ENCODE measurements at places on chromosomes 4 and X. TPM values are rescaled to one million over a fixed set of nuclear protein-coding genes. Genes with fewer than 3 reads are reported as not detected.

DNA sequence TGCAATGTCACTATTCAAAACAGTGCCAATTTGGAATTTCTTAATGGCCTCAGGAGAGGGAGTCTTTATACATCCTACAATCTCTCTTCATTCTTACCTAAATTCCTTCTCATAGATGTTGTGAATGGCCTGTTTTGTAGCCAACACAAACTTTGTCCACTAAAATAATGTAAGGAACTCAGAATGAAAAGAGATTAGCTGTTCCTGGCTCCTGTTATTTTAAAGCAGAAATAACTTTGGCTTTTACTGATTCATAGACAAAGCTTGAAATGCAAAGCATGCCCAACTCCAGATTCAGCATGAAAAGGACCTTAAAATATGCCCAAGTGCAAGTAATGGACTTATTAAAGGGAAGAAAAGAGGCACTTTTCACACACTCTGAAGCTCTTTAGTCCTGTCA is 146.0 kb upstream of the GPC4 start:
- DNase-seq, result no peak

Gene MAGED1
- 122 TPM for total RNA-seq

DNA sequence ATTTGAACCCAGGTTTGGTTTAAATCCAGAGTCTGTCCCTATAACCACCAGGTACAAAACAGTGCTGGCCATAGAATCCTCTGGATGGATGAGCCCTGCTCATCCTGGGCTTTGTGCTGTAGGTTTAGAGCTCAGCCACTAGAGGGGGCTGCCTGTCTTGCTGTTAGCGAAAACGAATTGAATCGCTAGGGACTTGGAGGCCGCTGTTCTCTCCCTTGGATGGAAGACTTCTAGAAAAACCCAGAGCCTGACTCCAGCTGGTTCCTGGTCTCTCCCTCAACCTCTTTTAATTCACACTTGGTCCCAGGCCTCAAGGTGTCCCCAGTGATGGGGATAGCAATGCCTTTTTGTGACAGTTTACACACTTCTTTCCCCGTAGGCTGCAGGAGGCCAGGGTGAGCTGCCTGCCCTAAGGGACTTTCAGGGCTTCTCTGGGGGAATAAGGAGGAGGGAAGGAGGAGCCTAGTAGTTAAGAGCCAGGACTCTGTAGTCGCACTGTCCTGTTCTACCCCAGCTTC is 8.7 kb downstream of the RIPPLY1 start:
- DNase-seq, result peak; percentile 68

Gene VEGFD
- 0.26 TPM for total RNA-seq

GRCh38 chr4:108337923-108338322 is 169.2 kb upstream of the LEF1 start:
- DNase-seq, result no peak

GRCh38 chr4:102761296-102761701 is 531 bp upstream of the MANBA start:
- DNase-seq, result no peak

GRCh38 chr4:726838-727237 is 21.2 kb downstream of the PCGF3 start:
- DNase-seq, result no peak

Gene GNRHR
- not detected for total RNA-seq

Gene MYOZ2
- not detected for total RNA-seq

Gene MAOA
- 23.3 TPM for total RNA-seq

DNA sequence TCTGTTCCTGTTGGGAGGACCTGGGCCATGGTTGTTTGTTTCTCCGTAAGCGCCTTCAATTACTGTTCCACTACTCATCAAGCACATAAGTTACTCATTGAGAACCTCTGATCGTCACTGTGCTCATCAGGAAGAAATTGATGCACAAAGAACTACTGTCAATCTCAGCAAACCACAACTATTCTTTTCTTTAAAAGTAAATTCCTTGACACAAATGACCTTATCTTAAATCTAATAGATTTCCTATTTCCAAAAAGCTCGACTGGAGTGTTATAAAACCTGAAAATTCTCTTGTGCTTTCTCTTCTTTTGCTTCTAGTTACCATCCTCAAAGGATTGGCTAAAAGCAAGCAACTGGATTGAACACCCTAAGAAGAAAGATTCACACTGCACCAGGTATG is at the start of gene MUC7:
Gene MUC7, plus strand, starts transcription at position 301 of the 400 bp plus-strand sequence. CDS start 1,825 bp downstream, outside the sequence.
- DNase-seq, result no peak

GRCh38 chrX:22134681-22135080 is 102.6 kb downstream of the PHEX start:
- no peak for DNase-seq

- DNase-seq, result no peak
Measured at GRCh38 chrX:120677004-120677652, 47.3 kb upstream of the C1GALT1C1 start.

DNA sequence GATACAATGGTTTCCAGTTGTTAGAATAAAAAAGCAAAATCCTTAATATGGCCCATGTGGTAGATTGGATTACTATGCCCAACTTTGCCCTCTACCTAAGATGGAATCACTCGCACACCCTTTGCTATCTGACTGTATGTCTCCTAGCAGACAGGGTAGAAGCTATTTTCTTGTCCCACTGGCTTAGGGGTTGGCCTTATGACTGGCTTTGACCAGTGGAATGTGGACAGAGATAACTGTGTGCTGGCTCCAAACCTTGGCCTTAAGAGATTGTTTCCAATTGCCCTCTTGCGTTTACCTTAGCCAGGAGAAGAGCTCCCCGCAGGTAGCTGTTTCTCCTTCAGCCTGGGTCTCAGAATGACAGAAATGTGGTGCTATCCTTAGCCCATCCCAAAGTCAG is 355.9 kb downstream of the BCOR start:
- DNase-seq, result no peak

Gene NHSL2
- 7.5 TPM for total RNA-seq

DNA sequence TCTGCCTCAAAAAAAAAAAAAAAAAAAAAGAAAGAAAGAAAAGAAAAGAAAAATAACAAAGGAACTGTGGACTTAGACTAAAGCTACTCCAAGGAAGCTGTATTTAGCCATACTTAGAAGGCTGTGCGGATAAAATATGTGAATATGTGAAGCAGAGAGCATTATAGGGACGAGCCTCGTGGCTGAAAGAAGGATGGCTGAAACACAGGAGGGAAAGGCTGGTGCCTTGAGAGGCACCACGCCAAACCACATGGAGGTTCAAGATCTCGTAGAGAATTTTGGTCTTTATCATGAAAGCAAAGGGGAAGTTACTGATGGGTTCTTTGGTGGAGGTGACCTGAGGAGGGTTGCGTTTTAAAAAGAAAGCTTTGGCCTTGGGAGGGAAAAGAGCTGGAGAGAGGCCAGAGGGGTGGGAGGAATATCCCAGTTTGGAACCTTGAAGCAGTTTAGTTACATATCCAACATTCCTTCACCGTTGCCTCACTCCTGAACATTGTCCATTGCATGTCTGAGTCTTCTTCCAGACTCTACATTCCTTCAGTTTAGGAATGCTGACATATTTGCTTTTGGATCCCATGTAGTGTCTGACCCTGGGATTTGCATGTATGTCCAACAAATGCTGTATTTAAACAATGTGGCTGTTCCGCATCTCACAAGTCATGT is 82.5 kb downstream of the CPE start:
- no peak for DNase-seq

DNA sequence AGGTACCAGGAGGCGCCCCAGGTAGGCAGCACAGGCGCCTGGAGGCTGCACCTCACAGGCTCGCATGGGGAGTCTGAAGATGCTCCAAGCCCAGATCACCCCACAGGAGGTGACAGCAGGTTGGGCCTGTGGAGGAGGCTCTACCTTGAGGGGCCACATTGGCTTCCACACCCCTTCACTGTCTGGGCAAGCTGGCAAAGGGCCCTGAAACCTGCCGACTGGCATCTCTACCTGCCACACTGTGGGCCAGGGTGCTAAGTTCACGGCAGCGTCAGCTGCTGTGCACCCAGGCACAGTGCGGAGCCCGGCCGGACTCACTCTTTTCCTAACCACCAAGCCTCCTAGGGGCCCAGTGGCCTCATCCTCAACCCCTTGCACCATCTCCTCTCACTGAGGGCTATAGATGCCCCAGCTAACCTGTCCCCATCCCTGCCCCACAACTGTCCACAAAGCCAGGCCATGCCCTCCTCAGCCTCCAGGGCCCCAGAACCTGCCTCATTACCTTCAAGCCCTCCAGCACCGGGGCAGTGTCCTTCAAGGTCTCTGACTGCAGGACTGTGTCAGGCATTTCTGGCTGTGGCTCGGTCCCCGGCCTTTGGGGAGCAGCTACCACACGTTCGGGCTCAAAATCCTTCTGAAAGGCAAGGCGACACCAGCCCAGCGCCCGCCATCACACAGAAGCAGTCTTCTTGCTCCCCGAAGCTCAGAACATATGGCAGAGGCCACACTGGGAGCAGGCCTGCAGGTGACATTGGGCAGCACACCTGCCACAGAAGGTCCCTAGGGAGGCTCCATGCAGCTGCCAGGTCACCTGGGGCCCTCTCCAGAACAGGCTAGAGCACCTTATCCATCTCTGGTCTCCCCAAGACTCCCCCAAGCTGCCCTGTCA is 28.8 kb downstream of the FGFR3 start:
- DNase-seq, result no peak

- DNase-seq, result no peak
Measured at GRCh38 chrX:8141896-8142295, 29.2 kb downstream of the VCX2 start.

DNA sequence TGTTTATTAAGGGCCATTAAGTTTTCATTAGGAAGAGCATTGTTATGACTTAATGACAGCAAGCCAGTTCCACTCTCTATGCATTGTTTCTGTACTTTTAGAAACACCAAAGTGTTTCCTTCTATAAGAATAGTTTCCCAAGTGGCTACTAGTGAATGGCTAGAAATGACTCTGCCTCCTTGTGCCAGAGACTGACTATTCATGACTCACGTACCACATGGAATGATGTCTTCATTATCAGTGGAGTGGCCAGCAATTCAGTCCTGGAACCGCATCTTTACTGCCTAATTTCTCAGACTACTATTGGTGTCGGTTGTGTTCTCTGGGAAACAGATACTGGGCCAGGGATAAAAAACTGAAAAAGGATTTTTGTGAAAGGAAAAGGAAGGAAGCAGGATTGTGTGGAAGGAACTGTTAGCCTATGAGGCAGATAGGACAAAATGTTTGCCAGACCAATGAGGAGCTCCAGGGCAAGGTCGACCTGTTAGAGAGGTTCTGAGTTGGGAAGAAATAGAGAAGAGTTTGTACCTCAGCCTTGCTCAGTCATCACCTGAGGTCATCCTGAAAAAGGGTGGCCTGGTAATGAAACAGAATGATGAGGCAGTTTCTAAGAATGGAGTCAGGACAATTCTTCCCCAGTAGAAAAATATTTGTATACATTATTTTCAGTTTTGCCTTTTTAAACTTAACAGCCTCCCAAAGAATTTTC is 218.6 kb downstream of the SPCS3 start:
- DNase-seq, result no peak

Gene HMGN5
- total RNA-seq, result 1.7 TPM

Gene FTSJ1
- 85.5 TPM for total RNA-seq

GRCh38 chr4:108395786-108396185 is 224.6 kb upstream of the RPL34 start:
- no peak for DNase-seq

DNA sequence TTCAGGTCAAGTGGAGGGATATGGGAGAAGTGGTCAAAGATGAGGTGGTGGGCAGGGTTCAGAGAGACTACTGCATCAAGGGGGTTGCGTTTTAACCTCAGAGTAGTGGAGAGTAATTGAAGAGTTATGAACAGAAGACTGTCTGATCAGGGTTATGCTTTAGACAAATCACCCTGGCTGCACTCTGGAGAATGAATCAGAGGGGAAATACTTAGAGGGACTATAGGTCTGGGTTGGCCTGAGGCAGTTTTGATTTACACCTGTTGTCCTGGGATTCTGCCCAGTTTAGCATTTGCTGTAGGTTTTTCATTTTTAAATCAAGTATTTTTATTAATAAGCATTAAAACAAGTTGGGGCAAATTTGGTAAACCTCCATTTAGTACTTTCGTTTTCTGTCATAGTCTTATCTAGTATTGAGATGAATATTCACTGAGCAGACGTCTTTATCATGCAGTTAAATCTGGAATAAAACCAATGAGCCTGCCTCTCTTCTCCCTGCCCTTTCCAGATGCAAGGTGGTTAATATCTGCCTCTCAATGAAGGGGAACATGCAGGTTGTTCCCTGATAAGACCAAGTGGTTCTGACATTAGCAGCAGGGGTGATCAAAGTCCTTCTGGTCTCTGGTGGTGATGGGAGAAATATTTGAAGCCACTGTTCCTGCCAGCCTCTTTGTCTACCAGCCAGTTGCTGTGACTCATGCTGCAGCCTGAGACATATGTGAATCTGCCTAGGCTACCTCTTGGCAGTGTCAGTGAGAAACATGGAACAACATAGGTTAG is 116.0 kb upstream of the RPS6KA3 start:
- DNase-seq, result no peak

- no peak for DNase-seq
Measured at GRCh38 chr4:46836584-46836983, 72.5 kb downstream of the COX7B2 start.

Gene TMEM154
- 0.31 TPM for total RNA-seq

- DNase-seq, result no peak
Measured at GRCh38 chr4:57403591-57403990, 293.4 kb upstream of the IGFBP7 start.
